ENCODE measurements at places on chromosomes 11 and 22.
A peak's percentile ranks its signal among the peaks of the same experiment; 100 is the strongest.

GRCh38 chr22:39431216-39431801 is 25.5 kb upstream of the MGAT3 start:
- DNase-seq: no peak

GRCh38 chr11:117523680-117524079 is 196.0 kb downstream of the CEP164 start:
- no peak for DNase-seq

- no peak for DNase-seq
These were observed 153.0 kb downstream of the HIPK3 start for GRCh38 chr11:33410086-33410765.

DNA sequence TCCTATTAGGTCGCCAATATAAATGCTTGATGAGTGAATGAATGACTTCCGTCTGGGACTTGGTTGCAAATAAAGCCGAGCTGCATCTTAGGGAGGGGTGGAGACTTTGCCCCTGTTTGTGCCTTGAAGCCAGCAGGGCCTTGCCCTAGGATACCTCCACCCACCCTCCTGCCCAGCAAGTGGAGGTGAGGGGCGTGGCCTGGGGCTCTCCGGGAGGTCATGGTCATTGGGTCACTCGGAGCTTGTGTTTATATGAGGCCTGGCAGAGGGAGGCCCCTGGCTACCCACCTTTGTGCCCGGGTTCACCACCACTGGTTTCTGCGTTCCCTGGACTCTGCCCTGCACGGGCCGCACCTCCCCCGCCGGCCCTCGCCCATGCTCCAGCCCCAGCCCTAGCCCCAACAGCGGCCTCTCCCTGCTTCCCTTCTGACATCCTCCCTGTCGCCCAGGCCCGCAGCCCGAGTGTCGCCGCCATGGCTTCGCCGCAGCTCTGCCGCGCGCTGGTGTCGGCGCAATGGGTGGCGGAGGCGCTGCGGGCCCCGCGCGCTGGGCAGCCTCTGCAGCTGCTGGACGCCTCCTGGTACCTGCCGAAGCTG is 4.3 kb downstream of the MPST start:
- DNase-seq: no peak

DNA sequence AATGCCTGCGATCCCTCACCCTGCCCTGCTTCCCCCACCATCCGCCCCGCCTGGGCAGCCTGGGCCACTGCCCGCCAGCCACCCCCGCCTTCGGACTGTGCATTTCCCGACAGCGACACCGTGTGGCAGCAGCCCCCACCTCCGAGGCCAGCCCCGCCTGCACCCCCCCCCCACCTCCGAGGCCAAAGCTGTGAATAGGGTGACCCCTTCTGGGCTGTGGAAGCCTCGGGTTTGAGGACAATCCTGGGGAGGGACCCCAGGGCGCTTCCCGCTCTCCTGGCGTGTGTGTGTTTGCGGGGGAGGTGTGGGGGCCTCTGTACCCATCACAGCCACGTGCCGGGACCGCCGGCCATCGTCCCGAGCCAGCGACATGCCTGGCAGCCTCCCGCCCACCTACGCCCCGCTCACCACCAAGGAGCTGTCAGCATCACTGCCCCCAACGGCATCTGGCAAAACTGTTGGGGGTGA is 33.8 kb upstream of the PPARA start:
- peak; percentile 88 for DNase-seq

GRCh38 chr22:17063411-17064106 is 21.2 kb upstream of the IL17RA start:
- no peak for DNase-seq

DNA sequence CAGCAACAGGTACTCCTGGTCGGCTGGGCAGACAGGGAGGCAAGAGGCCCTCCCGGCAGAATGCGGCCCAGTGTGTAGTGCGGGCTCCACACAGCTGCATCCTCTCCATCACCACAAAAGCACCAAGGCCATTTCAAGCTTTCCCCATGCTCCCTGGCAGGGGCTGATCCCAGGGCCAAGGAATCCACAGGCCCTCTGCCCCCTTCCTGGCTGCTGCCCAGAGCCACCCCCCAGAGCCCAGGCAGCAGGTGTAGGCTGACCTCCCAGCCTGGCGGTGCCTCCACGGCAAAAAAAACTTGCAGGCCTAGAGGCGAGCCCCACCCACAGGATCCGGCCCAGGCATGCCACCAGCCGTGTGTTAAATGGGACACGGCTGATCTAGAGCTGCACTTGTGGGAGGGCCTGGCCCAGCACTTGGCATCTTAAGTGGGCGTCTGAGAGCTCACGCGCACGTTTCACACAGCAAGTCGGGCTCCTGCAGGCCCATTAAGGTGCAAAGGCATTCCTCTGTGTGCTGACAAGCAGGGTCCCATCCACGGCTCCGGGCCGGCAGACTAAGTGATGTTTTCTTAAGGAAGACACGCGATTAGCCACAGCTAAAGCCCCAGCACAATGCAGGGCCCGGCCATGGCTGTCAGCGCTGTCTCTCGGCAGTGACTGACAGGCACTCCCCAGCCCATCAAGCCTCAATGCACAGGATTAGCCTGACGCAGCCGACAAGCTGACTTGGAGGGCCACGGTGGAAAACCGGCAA is 19.8 kb upstream of the GNB1L start:
- DNase-seq: no peak

DNA sequence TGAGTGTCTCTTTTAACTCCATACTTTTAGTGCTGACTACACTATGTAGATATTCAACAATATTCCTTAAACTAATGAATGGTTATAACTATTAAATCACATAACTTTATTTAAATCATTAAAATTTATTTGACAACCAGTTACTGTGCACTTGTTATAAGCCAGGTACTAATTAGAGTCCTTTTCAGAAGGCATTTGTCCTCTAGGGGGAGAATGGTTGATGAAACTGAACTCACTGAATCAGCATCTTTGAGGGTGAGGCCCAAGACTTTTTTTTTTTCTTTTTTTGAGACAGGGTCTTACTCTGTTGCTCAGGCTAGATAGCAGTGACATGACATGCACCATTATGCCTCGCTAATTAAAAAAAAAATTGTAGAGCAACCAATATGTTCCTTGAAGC is 515.6 kb upstream of the CCDC90B start:
- DNase-seq: no peak

DNA sequence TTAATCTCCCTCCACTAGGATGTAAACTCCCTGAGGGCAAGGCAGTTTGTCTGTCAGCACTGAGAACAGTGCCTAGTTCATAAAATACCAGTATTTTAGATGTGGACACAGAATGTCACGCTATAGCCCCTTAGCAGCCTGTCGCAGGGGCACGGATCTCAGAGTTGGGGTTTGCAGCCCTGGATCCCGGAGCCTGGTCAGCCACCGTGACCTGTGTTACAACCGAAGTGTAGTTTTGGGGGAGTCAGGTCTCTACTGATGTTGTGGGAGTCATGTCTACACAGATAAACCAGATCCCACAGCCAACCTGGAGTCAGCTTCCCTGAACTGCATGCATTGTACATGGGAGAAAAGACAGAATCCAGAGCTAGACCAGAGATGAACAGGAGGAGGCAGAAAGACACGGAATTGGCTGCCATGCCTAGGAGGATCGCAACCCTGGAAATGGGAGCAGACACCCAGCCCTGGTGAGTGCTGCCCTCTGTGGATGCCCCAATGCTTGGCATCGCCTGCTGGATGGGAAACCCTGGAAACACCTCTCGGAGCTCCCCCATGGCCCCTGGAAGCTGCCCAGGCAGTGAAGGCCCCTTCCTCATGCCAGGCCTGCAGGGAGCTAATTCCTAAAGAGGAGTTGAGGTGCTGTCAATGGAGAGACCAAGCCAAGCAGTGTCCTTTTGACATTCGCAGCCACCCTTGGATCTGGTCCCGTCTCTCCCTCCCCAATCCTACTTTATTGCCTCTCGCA is 851.3 kb downstream of the TBC1D22A start:
- DNase-seq: no peak

DNA sequence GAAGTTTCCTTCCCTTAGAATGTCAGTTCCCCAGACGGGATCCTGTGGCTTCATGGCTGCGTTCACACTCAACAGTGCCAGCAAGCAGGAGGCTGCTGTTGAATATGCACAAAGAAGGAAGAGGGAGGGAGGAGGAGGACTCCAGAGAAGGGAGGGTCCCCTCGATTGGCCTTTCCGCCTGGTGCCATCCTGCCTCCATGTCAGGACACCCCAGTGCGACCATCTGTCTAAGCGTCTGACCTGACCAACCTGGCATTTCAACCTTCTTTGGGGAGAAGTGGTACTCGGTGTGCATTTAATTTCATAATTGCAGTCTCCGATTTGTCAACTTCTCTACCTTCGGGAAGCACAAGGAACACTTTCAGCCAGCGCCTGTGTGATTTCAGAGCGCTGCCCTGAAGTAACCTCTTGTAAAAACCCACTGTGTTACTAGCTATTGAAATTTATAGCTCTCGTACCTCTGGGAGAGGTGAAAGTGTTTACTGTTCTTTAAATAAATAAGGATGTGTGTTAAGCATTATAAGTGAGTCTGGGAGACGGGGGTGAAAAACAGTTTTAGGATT is 1491.9 kb downstream of the TBC1D22A start:
- no peak for DNase-seq

DNA sequence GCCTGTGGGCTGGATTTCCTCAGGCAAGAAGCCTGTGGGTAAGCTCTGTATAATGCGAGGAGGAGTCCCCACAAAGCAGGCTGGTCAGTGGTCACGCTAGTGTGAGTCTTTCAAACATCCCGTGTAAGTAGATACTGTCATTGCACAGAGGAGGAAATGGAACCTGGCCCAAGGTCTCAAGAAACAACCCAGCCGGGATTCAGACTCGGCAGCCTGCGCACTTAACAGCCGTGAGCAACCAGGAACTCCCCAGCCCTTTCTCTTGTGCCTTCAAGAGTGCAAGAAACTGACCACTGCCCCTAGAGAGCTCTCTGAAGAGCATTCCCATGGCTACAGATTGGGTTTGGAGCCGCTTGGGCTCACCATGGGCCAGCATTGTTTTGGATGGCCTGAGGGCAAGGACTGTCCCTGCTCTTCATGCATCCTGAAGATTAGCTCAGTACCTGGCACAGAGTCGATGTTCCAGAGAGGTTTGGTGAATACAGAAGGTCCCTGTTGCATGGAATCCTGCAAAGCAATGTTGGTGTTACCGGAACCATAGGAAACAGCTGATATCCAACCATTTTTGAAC is 6.0 kb downstream of the MPST start:
- DNase-seq: no peak

DNA sequence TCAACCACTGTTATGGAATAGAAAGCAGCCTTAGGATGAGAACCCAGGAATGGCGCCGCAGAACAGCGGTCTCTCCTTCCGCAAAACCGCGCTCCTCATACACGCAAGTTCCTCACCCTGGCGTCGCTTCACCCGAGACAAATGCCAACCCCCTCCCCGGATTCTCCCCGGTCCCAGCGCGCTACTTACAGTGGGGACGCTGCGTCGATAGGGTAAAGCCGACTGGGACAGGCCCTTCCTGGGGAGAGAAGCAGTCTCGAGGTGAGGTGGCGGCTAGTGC is 287 bp downstream of the RPS13 start:
- no peak for DNase-seq

GRCh38 chr11:111699579-111700156 is 66.5 kb downstream of the PPP2R1B start:
- no peak for DNase-seq

- DNase-seq: no peak
These were observed 7.5 kb downstream of the ALDH3B2 start for GRCh38 chr11:67666676-67667489.

DNA sequence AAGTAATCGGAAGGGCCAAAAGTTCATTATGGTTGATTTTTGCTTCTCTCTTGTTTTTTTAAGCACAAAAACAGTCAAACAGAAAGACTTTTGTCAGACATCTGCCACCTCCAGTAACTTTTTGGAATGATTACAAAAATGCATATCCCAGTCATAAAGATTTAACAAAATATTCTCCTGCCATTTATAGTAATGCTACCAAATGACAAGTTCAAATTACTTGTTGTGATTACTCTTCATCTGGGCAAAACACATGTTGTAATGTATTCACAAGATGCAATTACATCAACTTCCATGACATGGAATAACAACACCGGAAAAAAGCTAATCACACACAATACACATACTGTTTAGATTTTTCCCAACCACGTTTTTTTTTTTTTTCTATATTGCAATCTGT is 1017.5 kb upstream of the TENM4 start:
- no peak for DNase-seq

DNA sequence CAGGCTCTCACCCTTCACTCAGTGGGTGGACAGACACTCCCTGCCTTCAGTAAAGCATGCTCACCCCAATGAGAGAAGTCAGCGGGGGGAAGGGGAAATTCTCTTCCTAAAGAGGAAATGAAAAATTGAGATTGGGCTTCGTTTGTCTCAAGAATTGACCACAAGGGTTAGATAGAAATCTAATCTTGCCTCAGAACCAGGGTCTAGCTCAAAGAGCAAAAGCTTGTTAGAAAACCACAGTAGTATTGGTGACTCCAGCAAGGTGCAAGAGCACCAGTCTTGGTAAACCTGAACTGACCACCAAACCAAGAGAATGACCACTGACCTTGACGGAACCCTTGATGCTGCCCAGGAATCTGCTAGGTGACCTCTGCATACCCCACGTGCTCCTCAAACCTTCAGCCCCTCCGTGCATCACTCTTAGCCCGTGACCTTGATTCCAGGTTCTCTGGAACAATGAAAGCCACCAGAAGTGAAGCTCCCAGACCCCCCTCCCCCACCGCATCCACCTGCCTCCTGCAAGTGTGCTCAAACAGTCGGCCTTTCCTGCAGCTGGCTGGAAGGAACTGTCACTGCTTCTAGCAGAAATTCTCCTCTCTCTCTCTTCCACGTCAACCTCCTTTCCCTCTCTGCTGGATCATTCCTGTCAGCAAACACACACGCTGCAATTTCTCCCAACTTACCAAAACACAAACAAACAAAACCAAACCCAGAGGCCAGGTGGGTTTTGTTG is 3.1 kb upstream of the TMA7B start:
- no peak for DNase-seq

DNA sequence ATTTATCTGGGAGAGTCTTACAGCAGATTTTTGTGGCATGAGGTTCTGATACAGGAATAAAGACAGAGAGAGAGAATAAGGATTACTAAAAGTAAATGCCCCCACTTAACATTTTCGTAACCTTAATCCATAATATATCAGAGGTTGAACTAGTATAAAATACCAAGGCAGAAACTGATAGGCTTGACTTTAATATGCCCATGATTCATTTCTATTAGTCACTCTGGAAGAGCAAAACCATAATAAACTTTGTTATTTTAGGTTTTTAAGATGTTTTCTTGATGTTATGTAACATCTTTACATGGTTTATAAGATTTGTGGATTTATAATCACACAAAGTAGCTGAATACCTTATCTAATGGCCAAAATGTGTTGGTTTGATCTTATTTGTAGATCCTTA is 19.1 kb downstream of the GUCY1A2 start:
- no peak for DNase-seq

- DNase-seq: no peak
These were observed 2.0 kb downstream of the SYNGR1 start for GRCh38 chr22:39351689-39352214.

- DNase-seq: no peak
These were observed 54.6 kb upstream of the TOP3B start for GRCh38 chr22:22037229-22037628.

DNA sequence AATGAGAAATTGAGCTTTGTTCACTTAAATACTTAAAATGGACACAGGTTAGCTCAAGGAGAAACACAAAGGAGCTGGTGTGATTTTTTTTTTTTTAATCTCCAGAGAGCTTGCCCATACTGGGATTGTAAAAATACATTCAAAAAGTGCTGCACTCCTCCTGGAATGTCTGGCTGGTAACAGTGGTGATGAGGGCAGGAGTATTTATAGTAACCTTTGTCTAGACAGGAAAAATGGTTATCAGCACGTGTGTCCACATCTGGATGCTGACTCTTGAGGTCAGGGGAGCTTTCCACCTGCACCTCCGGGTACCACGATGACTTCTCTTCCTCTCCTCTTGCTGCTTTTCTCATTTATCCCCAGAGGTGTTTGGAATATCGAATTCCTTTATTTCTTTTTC is 30.1 kb downstream of the EXT2 start:
- no peak for DNase-seq
